ENCODE measurements at places on chromosomes 1 and 21. TPM values are rescaled to one million over a fixed set of nuclear protein-coding genes. Genes with fewer than 3 reads are reported as not detected.

Gene GSTM1
- not detected for total RNA-seq

Gene OTUD7B
- 20.9 TPM for total RNA-seq

DNA sequence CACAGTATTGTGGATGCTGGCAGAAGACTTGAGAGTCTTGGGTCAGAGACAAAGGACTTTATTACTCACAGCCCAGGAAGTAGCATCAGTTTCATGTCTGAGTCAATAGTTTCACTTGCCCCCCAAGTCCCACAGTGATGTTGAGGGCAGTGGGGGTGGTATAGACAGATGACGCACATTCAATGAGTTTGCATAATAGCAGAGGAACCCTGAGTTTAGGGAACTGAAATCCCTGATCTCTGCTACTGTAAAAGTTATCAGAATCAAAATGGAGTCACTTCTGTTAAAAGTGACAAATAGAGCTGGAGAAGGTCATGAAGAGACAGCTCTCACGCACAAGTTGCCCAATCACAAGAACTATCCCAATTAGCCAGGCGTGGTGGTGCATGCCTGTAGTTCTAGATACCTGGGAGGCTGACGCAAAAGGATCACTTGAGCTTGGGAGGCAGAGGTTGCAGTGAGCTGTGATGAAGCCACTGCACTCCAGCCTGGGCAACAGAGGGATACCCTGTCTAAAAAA lies 11.5 kb upstream of the HCRTR1 start:
- peak; percentile 26 for DNase-seq

DNA sequence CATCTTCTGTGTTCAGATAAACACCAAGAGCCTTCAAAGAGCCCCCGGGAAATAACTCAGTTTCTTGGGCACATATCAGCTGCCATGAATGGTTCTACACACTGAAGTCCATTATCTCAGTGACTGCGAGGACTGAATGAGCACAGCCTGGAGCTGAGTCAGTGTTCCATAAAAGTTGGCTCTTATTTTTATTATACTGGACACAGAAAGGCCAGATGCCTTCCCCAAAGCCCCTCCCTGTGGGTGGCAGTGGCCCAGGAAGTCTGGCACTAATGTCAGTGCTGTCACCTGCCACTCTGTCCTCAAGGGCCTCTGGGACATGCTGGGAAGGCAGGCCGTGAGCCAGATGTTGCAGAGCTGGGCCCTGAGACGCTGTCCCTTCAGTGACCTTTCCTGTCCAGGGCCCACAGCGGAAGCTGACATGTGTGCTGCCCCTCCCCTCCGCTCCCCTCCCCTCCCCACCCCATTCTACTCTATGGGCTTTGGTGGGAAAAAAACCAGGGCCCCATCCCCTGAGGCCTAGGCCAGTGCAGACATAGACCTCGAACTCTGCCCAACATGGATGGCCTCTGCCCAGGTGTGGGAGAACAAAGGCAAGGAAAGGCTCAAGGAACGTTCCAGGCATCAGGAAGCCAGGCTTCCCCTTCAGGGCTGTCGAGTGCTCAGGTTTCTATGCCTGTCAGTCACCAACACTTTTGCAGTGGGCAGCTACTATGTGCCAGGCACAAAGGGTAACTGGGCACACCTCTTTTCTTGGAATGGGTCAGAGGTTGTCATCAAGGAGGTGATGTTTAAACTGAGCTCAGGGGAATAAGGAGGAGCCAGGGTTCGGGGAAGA lies 22.4 kb upstream of the NPPB start:
- DNase-seq: no peak

Gene TMOD4
- total RNA-seq: not detected

DNA sequence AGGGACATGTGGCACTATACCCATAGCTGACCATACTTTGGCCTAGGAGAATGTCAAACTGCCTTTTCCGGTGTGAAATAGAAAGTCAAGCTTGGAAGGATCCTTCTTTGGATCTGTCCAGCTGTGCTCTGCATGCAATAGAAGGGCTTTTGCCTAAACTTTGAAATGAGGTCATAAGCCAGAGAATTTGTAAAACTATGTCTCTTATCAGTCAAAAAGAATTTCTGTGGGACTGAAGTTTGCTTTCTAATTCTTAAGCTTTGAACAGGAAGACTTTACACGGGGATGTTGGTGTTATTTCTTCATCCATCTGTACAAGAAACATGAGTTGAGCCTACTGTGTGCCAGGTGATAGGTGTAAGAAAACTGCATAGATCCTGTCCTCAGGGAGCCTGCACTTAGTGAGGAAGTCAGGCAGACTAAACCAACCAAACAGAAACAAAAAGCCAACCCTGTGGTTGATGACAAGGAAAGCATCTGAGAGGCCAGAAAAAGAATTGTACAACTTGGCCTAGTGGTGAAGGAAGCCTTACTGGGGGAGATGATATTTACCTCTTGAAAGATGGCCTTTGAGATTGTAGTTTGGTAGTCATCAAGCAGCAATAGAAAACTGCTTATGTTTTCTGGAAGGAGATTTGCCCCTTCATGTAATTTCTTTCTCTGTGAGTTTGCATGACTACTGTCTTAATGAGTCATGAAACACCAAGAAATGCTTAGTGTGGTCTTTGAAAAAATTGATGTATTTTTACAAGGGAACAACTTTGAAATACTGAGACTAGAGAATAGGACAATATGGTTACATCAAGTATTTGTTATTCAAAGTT lies 24.8 kb downstream of the TGFB2 start:
- DNase-seq: no peak

- DNase-seq: no peak
These were observed 22.6 kb downstream of the CLCA1 start for GRCh38 chr1:86491171-86491950.

- DNase-seq: no peak
These were observed 24.3 kb upstream of the IFNAR2 start for GRCh38 chr21:33205476-33205875.

DNA sequence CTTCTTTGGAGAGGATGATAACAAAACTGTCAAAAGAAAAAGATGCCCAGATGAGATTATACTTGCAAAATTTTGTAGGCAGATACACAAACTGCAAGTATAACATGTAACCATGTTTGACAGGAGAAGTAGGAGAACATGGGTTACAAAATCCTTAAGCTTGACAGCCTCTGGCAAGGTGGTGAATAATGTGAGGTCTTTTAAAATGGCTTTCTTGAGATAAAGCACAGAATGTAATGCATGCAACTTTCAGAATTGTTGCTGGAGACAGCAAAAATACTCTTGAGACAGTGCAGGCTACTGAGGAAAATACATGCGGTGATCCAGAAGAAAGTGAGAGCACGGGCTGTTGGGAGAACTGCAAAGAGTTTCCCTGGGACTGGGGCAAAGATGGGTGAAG lies 24.7 kb downstream of the DNAJC6 start:
- no peak for DNase-seq

GRCh38 chr1:111841189-111841588 lies 85.5 kb downstream of the DDX20 start:
- no peak for DNase-seq

GRCh38 chr1:39683591-39684312 lies 7.5 kb downstream of the HPCAL4 start:
- DNase-seq: peak; percentile 82

GRCh38 chr1:182087719-182088350 lies 26.3 kb upstream of the ZNF648 start:
- no peak for DNase-seq

GRCh38 chr1:11365744-11366387 lies 92.9 kb downstream of the UBIAD1 start:
- no peak for DNase-seq

Gene LORICRIN
- not detected for total RNA-seq

Data from posterior vena cava (tissue), 2 donors.